ENCODE measurements at places on chromosomes 5 and 9. TPM values are rescaled to one million over a fixed set of nuclear protein-coding genes. Genes with fewer than 3 reads are reported as not detected.
A peak's percentile ranks its signal among the peaks of the same experiment; 100 is the strongest.

Gene BTNL8
- total RNA-seq = 0.23 TPM

Gene IL13
- not detected for total RNA-seq

Gene CEL
- 0.47 TPM for total RNA-seq

Gene PCA3
- not detected for total RNA-seq

Gene OR1J1
- total RNA-seq = not detected

DNA sequence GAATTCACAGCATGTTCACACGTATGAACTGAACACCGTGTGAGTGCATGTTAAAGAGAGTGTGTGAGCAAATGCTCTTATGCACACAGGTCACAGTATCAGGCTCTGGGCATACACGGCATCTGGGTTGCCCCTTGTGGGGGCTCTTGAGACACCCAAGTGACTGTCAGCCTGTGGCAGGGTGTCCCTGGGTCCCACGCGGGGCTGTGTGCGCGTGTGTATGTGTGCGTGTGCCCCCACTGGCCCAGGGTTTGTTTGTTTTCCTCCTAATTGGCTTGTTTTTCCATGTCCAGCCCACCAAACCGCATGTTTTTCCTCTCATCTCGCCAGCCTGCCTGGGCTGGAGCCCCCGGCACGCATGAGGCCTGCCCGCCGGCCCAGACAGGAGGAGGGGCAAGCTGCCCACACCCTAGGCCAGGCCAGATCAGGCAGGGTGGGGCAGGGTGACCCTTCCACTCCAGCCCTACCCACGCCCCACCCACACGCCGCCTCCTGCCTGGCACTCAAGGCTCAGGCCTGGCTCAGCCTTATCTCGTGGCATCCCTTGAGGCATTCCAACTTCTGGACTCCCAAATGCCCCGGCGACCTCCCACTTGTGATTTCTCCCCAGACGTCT, 28.8 kb downstream of the CNTFR start:
- DNase-seq = no peak

DNA sequence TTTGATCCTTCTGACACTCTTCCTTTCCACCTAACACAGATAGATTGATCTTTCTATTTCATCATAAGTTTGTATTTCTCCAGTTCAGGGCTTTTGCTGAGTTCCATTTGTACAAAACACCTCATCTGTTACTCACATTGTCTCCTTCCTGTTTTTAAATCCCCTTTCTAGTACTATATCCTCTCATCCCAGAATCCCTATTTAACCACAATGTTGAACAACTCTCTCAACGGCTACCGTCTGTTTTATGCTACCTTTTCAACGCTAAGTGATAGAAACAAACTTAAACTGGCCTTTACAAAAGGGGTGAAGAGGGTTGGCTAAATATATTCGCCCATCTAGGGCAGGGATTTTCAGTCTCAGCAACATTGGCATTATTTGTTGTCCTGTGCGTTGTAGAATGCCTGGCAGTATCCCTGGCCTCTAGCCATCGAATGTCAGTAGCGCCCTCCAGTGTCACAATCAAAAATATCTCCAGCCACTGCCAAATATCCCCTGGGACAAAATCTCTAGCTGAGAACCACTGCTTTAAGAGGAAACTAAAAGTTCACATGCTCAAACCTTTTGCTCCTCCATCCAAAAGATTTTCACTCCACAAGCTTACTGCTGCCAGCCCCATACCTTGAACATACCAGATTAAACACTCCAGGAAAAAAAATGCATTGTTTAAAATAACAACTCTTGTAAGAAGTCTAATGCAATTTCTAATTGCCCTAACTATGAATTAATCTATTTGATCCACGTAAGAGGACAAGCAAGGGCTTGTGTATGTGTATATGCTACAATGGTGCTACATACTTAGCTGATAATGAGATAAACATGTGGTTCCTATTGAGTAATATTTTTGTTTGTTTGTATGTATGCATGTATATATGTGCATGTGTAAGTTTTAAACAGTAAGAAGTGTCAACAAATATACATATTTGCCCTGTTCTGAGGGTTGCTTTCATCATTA, 344.0 kb downstream of the PTPRD start:
- DNase-seq = peak; percentile 26

GRCh38 chr5:10699987-10700386, 61.0 kb downstream of the DAP start:
- DNase-seq = no peak

- no peak for DNase-seq
Observed at GRCh38 chr5:170075696-170076095, 30.0 kb upstream of the FOXI1 start.

GRCh38 chr5:123598028-123598689, 86.2 kb downstream of the CSNK1G3 start:
- no peak for DNase-seq

- no peak for DNase-seq
Observed at GRCh38 chr5:164373876-164374275, 868.5 kb downstream of the MAT2B start.

DNA sequence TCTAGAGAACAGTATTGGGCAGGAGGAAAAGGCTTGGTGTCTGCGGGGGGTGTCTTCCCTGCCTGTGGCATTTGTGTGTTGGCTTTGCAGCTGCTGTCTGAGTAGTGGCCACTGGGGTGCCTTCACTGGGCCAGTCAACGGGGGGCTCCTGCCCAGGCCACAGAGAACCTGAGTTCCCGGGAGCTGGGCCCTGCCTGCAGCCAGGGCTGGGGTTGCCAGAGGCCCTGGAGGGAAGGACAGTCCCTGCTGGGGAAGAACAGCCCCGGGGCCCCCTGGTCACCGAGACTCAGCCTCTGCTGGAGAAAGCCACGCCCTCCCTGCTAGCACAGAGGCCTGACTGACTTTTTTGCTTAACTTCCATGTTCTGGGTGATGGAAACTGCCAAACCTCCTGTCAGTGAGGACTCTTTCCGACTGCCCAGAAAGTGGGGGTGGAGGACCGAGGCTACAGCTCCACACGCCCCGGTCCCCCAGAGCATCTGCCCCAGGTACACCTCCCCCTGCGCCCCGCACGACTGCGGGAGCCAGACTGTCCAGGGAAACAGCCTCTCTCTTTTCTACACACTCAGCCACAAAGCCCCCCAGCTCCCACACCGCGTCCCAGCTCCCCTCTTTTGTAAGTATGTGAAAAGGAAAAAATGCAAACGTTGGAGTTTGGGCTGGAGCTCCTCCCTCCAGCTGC, 133.4 kb downstream of the DAB2IP start:
- DNase-seq = no peak

DNA sequence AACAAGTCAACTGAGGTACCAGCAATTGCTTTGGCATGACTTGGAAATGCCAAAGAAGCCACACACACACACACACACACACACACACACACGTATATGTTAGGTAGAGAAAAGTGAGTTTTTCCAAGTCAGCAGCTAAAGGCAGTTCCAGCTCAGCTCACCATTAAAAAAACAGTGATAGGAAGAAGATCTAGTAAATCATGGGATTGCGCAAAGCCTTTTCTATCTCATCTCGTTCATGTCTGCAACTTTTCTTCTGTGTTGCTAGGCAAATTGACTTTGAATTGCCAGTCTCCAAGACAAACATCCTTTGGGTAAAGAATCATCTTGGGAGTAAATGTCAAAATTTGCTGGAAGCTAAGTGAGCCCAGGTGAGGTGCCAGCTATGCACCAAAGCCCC, 500.1 kb downstream of the ENC1 start:
- DNase-seq = no peak

GRCh38 chr5:10502578-10502977, 60.9 kb downstream of the ROPN1L start:
- no peak for DNase-seq

- no peak for DNase-seq
Observed at GRCh38 chr5:73528248-73528647, 30.0 kb downstream of the BTF3 start.

GRCh38 chr5:95045181-95045965, 239.5 kb downstream of the MCTP1 start:
- DNase-seq = no peak

- no peak for DNase-seq
Observed at GRCh38 chr5:27473307-27474046, 435.1 kb upstream of the CDH9 start.

DNA sequence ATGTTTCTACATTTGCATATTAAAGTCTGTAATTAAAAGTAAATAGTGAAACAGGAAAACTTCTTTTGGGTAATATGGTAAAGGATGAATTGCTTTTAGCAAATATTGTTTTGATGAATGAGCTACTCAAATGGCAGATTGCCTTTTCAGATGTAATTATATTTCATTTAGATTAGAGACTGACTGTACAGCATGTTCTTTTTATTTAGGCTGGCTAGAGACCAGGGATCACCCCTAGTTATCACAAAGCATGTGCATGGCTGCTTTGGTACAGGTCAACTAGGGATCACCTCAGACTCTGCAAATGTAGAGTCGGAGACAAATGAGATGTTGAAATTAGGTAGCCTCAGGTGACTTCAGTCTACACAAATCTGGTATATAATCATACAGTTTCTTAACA, 214.9 kb upstream of the SEMA6A start:
- no peak for DNase-seq

DNA sequence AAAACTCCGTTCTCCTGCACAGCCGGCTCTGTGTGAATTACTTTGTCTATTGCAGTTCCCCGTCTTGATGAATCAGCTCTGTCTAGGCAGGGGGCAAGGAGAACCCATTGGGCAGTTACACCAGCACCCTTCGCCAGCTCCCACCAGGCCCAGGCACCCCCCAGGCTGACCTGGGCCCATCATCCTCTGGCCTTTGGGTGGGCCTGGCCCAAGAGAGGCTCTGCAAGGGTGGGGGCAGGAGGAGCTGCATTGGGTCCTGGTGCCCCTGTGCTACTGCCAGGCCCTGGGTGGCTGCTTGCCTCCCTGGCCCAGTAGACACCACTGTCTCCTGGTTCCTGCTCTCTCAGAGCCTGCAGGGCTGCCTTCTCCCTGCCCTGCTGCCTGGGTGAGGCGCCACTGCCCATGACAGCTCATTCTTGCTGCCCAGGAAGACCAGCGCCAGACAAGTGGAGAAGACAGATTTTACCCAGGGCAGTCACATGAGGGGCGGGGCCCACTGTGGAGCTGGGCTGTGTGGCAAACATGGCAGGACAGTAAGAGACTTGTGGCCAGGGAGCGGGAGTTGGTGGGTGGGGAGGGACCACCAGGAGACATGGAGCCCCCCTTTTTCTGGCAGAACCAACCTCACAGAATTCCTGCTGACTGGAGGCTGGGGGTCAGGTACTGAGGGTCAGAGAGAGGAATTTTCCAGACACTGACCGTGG, 67.2 kb downstream of the MRPL36 start:
- DNase-seq = no peak

Data from PC-3 (cell line).